ENCODE measurements at places on chromosomes 5 and 9.

- no peak for DNase-seq
Observed at GRCh38 chr5:103804711-103805110, 242.1 kb upstream of the NUDT12 start.

DNA sequence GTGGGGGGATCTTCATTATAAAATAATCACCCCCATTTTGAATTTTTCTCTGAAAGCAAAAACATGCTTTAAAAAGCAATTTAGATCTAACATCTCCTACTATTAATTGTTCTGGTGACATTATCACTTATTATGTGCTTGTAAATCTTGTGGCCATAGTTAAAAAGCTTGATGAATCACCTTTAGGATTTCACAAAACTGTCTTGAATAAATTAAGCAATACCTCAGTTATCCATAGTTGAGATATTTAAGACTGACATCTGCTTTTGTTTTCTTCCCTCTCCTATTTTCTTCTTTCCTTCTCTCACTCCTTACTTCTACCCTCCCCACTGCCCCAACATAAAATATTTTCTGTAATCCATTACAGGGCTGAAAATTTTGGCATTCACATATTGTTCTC is 84.8 kb downstream of the SLC1A3 start:
- DNase-seq: no peak

- DNase-seq: no peak
Observed at GRCh38 chr5:138033386-138033808, 518 bp upstream of the FAM13B start.

GRCh38 chr5:127227881-127228280 is 62.7 kb upstream of the MEGF10 start:
- DNase-seq: no peak

DNA sequence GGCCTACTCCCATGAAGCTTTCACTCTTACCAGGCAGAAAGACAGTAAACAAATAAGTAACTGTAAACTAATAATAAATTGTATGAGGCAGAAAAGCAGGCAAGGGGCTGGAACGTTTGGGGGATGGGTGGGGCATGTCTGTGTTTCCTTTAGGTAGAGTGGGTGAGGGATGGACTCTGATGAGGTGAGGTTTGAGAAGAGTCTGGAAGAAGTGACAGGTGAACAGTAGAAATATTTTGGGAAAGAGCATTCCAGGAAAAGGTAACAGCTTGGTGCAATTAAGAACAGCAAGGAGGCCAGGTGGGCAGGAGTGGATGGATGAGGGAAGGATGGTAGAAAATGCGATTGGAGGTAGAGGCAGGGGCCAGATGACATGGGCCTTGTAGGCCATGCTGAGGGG is 56.5 kb downstream of the PTTG1 start:
- no peak for DNase-seq

- DNase-seq: no peak
Observed at GRCh38 chr9:33468797-33469621, 4.7 kb downstream of the NOL6 start.

DNA sequence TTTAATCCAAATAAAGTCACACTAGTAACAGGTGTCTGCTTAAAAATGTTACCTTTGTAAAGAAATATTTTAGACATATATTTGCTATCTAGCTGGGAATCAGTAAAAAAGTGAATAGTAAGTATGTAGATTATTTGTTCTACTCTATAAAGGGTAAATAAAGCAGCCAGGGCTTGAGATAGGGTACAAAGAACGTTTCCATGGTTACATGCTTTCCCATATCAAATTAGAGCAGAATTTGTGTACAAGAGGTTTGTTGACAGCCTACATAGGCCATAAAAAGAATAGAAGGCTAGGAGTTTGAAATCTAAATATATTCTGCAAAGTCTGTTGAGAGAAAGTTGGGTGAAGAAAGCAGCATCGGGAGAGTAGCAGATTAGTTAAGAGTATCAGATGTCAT is 160.9 kb upstream of the POU5F2 start:
- no peak for DNase-seq

DNA sequence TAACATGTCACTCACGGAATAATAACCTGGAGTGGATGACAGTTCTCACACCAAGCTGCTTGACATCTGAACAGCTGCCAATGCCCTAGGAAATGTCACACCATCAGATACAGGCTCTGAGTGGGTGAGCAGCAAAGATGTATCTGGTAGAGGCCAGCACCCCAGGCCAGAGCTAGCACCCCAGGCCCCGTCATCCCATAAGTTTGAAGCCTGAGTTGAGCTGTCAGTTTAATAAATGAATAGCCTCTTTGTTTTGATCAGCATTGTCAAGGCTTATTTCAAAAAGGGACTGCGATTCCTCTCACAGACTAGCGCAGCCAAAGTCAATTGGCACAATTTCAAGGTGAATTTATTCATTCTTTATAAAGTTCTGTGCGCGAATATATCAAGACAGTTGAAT is 1327.1 kb downstream of the MAT2B start:
- peak; percentile 60 for DNase-seq

- DNase-seq: no peak
Observed at GRCh38 chr5:151295138-151295537, 8.4 kb downstream of the SLC36A3 start.
